ENCODE measurements at places on chromosomes 5 and 9.

DNA sequence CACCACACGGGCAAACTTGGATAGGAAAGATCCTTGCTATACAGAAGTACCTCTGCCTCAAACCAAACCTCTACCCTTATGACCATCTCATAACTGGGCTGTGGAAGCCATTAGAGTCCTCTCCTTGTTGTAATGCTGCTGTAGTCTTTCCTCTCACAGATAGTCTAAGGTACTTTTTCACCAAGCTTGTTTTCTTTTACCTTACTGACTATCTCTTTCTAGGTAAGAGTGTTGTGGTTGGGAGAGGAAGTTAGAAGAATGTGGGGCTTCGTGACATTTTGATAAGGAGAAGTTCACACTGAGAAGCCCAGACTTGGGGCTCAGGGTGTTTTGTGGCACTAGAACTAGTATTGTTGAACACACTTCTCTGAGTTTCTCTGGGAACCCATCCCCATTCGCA is 8.9 kb downstream of the CFAP95 start:
- DNase-seq, result no peak

DNA sequence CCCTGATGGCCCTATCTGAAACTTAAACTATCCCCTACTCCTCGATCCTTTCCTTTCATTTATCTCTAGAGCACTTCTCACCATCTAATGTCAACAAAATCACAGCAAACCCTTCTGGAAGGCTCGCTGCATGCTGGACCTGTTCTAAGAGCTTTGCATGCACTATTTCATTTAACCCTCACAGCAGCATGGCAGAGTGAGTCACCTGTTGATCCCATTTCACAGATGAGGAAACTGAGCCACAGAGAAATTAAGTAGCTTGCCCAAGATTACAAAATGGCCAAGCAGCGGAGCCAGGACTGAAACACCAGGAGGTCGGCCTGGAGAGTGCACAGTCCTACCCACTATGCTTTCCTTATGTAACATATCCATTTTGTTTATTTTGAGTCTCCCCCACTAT is 93.1 kb downstream of the ZNF622 start:
- DNase-seq, result no peak

DNA sequence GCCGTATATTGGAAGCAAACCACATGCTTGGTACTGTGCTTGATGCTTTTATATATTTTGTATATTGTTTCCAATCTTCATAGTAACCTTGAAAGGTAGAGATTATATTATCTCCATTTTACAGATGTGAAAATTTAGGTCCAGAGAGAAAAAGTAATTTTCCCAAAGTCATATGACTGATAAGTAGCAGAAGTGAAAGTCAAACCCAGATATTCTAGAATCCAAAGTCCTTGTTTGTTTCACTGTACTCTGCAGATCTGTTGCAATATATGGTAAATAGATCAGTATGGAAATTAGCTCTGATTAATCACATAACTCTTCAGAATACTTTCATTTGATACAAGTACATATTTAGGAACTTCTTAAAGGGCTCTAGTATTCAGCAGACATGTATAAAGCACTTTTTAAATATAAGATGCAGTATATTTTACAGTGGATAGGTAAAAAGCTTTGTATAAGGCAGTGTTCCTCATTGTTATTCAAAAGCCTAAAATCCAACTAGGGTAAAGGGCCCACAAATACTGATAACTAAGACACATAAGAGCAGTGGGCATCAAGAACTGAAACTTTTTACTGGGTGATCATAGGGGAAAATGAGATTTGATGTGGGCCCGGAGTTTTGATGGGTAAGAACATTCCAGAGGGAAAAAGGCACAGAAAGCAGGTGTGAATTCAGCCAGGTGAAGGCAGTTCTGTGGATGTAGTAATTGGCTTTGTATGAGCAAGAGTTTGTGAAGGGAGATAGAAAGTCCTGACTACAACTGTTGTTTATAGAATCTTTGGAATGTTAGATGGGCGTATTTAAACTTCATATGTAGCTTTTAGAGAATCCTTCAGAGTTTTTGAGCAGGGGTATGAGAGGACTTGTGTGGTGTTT is 25.0 kb downstream of the NDFIP1 start:
- no peak for DNase-seq

- DNase-seq, result no peak
These were observed 82.9 kb downstream of the RAPGEF1 start for GRCh38 chr9:131657037-131657377.

GRCh38 chr5:128169401-128170017 is 85.9 kb downstream of the SLC12A2 start:
- no peak for DNase-seq

GRCh38 chr5:11851965-11852716 is 52.1 kb downstream of the CTNND2 start:
- no peak for DNase-seq

DNA sequence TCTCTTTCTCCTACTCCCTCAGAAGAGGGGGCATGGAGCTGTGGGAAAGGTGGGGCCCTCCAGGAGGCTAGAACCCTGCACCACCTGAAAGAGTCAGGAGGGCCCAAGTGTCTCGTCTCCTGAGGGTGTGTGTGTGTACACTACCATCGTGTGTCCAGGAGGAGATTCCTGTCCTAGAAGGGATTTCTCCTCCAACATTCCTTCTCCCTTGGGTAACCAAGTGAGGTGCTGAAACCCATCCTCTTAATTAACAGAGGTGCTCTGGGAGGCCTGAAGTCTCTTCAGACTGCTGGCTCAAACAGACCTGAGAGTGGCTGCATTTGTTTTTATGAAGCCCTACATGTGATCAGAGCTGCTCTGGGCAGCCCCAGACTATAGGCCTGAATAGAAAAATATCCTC is 61.1 kb upstream of the FAM169A start:
- DNase-seq, result no peak

- DNase-seq, result no peak
These were observed 7.5 kb downstream of the ADAMTS6 start for GRCh38 chr5:65474130-65474711.

DNA sequence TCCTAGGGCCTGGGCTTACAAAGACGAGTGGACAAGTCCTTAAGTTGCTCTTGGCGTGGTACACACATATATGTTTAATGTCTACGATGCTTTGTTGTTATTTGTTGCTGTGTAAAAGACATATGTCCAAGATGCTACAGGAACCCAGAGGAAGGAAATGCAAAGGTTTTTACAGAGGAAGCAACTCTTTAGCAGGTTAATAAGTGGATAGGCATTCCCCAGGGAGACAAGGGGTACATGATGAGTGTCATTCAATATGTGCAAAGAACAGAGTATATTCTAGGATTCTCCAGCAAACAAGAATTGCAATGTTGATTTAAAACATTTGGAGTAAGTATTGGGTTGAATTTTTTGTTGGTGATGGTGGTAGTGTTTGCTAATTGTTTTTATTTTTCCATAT is 92.1 kb downstream of the PIP5K1B start:
- DNase-seq, result no peak

GRCh38 chr9:124344291-124345050 is 70.8 kb downstream of the PSMB7 start:
- DNase-seq, result no peak

- no peak for DNase-seq
These were observed 24.3 kb downstream of the HMHB1 start for GRCh38 chr5:143836161-143836725.

- DNase-seq, result no peak
These were observed 25.6 kb upstream of the POU4F3 start for GRCh38 chr5:146313027-146313426.
